ENCODE measurements at places on chromosomes 16 and 17.

- no peak for DNase-seq
These were observed 124.7 kb downstream of the PRKCA start for GRCh38 chr17:66427134-66427533.

- no peak for DNase-seq
These were observed at the start of gene WNK4 for GRCh38 chr17:42779936-42780850. WNK4 (plus strand) TSS chr17:42780610; CDS start chr17:42780699, 89 bp downstream.

GRCh38 chr16:24980077-24980793, 34.9 kb downstream of the ARHGAP17 start:
- no peak for DNase-seq

GRCh38 chr17:59963738-59964481, 630 bp downstream of the RNFT1 start:
- peak; percentile 96 for DNase-seq

DNA sequence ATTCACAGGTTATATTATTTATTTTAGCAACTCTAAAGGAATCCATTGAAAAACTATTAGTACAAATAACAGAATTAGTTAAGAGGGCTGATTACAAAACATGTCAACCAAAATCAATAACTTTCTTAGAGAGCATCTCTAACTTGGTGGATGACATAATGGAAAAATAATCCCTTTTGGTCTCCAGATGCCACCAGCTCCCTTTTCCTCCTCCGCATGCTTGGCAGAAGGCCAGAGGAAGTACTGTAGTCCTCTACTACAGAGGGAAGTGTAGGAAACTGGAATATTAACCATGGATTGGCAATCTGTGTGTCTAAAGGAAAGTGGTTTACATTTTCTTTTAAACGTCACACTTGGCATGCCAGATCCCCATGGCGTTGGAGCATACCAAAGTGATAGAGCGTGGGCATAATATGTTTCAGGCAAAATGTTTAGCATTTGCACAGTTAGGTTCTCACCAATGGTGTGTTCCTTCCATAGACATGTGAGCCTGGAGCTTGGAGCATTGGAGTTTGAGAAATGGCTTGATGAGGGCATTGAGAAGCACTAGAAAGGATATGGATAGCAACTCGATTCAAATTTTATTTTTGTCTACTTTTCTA, 106.3 kb downstream of the PRKCB start:
- DNase-seq, result no peak

DNA sequence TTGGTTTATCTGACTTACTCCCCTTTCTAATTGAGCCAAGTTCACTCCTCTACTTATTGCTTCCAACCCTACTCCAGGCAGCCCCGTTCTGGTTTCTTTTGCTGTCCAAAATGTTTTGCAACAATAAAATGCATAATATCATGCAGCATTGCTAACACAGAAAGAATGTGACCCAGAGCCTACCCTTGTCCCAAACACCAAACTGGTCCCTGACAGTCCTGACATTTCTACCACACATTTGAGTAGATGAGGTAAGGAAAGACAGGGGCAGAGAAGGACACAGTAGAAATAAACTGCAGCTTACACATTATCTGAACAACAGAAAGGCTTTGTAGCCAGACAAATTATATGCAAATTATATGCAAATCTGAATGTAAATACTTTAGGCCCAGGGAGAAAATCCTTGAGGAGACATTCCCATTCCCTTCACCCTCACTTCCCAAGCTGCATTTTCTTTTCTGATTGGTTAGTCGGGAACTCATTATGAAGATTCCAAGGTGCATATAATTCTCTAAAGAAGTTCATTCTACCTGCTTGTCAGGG, 31.6 kb downstream of the SOX9 start:
- no peak for DNase-seq

GRCh38 chr16:19939553-19939952, 54.9 kb upstream of the GPRC5B start:
- DNase-seq, result no peak

- no peak for DNase-seq
These were observed 1.0 kb downstream of the PMM2 start for GRCh38 chr16:8798535-8799157.

GRCh38 chr16:30641378-30641982, 9.3 kb upstream of the PRR14 start:
- no peak for DNase-seq

GRCh38 chr16:11179574-11179973, 76.4 kb downstream of the SOCS1 start:
- DNase-seq, result no peak

DNA sequence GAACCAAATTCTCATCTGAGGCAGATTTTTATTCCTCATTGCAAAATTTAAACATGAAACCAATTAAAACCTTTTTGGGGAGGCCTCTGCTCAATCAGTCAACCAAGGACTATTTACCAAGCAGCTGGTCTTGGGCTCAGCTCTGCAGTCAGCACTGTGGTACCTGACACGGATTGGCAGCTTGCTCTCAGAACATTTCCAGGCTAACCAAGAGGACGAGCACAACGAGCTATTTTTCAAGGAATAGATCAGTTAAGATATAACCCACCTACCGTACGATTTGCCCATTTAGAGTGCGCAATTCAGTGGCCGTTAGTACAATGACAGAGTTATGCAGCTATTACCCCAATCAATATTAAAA, 26.4 kb upstream of the KLHDC4 start:
- no peak for DNase-seq

DNA sequence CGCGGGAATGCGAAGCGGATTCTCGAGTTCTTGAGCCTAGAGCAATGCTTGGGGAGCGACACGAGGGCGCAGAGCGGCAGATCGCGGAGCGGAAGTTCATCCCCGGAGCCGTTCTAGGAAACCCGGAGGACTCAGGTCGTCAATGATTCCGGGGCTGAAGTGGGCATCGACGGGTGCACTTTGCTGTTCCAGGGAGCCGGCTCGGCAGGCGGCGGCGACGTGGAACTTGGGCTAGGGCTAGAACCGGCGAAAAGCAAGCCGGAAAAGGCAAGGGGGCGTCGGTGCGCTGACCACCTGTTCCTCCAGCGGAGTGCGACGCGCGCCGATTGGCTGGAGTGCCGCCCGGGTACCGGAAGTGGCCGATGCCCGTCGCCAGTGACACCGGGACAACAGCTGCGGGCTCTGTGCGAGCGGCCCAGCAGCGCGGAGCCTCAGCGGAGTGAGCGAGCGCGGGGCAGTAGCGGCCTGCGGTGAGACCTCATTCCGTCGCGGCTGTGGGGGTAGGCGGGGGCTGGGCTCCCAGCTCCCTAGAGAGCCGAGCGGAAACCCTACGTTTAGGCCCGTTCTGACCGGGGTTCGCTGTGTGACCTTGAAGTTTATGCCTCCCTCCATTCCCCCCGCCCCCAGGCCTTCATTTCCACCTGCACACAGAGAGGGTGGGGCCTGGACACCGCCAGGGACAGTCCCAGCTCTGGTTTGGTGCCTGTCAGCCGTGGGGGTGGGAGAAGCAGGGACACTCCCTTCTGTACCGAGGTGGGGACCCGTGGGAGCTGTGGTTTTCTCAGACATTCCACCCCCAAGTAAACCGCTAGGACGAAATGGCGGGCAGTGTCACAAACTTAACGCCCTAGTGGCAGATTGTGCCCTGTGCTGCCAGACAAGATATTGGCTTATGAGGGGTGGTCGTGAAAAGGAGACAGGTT, at the start of gene ZFP3:
Gene ZFP3 (plus strand): TSS at position 362 of the 923 bp plus-strand sequence. CDS start 13,038 bp downstream, outside the sequence.
- peak; percentile 89 for DNase-seq

DNA sequence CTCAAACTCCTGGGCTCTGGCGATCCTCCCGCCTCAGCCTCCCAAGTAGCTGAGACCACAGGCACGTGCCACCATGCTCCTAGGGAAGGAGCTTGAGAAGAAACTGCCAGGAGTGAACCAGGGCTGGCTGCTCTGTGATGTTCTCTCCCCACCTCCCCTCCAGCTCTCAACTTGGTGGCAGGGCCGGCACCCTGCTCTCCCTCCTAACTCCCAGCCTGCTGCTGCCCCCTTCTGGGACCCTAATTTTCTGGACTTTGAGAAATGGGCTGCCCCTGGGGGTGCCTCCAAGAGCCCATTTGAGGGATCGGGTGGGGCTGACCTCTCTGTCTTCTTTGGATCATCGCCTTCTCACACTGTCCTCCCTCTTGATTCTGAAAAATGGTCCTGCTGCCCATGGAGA, 14.9 kb upstream of the STAT3 start:
- DNase-seq, result no peak

GRCh38 chr16:50480206-50480605, 68.0 kb upstream of the NKD1 start:
- no peak for DNase-seq

DNA sequence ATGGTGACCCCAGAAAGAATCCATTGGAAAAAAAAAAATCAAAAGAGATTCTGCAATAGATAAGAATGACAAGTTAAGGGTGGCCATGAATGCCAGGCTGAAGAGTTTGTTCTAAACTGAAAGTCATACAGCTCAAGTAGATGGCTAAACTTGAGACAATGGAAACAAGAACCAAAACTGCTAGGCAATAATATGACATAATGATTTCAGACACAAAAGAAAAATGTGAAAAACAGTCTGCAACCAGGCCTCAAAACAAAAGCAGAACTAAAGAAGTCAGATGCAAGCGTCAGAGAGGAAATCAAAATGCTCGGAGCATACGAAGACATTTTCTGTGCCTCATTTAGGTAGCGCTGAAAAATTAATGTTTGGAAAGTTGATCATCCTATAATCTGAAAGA, 54.4 kb upstream of the YPEL2 start:
- no peak for DNase-seq

GRCh38 chr17:3979290-3979611, 15.0 kb upstream of the ATP2A3 start:
- DNase-seq, result no peak

GRCh38 chr17:78993981-78994671, 14.4 kb upstream of the LGALS3BP start:
- no peak for DNase-seq
